Upper lobe of left lung (tissue), 6 donors: ENCODE measurements at places on chromosomes 11 and 22. TPM values are rescaled to one million over a fixed set of nuclear protein-coding genes. Genes with fewer than 3 reads are reported as not detected.

GRCh38 chr11:120854988-120855387 is 168.9 kb upstream of the TBCEL start:
- H3K4me3 ChIP-seq, result no peak overlapping the region
- no peak overlapping the region for H3K27ac ChIP-seq
- H3K27me3 ChIP-seq, result no peaks in the 10 kb centered on the region

- no peaks in the 10 kb centered on the region for H3K4me1 ChIP-seq
- H3K27ac ChIP-seq, result no peak overlapping the region
- no peak overlapping the region for H3K4me3 ChIP-seq
Observed at GRCh38 chr22:22761606-22761962, 117.2 kb downstream of the GGTLC2 start.

GRCh38 chr11:46210133-46210636 is 67.3 kb upstream of the CREB3L1 start:
- H3K36me3 ChIP-seq, result no peaks in the 10 kb centered on the region
- DNase-seq, result peak; percentile 38
- no peaks in the 10 kb centered on the region for H3K27me3 ChIP-seq
- no peak overlapping the region for H3K4me3 ChIP-seq
- H3K27ac ChIP-seq, result no peak overlapping the region
- no peaks in the 10 kb centered on the region for H3K4me1 ChIP-seq

Gene UEVLD
- total RNA-seq, result 20.8 TPM

Gene MS4A6E
- not detected for total RNA-seq

GRCh38 chr11:70335511-70335910 is 62.8 kb upstream of the CTTN start:
- H3K36me3 ChIP-seq, result peaks cover 49% of the 10 kb centered on the region
- no peaks in the 10 kb centered on the region for H3K27me3 ChIP-seq
- H3K27ac ChIP-seq, result no peak overlapping the region
- no peak overlapping the region for H3K4me3 ChIP-seq

GRCh38 chr11:19816040-19816439 is 103.4 kb downstream of the NAV2 start:
- H3K27ac ChIP-seq, result no peak overlapping the region
- H3K4me3 ChIP-seq, result no peak overlapping the region
- no peaks in the 10 kb centered on the region for H3K27me3 ChIP-seq
- H3K36me3 ChIP-seq, result no peaks in the 10 kb centered on the region
- no peak for DNase-seq

GRCh38 chr11:2564588-2565425 is 120.0 kb downstream of the KCNQ1 start:
- no peaks in the 10 kb centered on the region for H3K27me3 ChIP-seq
- peaks cover 1% of the 10 kb centered on the region for H3K4me1 ChIP-seq
- DNase-seq, result no peak
- no peak overlapping the region for H3K4me3 ChIP-seq
- H3K27ac ChIP-seq, result no peak overlapping the region

Gene RIC3
- total RNA-seq, result 17.5 TPM

Gene NXPE4
- not detected for total RNA-seq

DNA sequence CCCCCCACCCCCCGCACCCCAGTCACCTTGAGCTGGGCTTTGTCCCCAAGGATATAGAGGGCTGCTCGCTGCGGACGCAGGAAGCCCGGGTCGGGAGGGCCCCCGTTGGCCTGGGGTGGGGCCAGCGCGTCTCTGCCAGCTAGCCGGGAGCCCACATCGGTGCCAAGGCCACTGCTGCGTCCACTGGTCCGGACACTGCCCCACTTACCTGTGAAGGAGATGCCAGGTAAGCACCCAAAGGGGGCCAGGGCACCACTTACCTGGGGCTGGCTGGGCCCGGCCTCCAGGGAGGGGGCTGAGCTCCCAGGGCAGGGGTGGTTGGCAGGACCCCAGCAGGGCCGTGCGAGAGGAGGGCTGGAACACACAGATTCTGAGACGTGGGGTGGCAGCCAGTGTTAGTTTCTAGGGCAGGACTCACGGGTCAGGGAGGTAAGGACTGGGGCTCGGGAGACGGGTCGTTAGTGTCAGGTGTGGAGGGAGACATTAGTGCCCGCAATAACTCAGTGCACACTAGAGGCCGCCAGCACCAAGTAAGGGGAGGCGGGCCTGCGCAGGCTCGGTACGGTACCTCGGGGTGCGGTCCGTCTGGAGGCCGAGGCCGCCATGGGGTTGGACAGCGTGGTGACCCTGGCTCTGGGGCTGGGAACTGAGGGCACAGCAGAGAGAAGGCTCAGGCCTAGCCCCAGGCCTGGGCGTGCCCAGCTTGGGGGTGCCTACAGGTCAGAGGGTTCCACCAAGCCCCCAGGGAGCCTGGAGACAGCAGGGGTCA is 18.2 kb downstream of the SBF1 start:
- no peaks in the 10 kb centered on the region for H3K4me1 ChIP-seq
- no peaks in the 10 kb centered on the region for H3K27me3 ChIP-seq

DNA sequence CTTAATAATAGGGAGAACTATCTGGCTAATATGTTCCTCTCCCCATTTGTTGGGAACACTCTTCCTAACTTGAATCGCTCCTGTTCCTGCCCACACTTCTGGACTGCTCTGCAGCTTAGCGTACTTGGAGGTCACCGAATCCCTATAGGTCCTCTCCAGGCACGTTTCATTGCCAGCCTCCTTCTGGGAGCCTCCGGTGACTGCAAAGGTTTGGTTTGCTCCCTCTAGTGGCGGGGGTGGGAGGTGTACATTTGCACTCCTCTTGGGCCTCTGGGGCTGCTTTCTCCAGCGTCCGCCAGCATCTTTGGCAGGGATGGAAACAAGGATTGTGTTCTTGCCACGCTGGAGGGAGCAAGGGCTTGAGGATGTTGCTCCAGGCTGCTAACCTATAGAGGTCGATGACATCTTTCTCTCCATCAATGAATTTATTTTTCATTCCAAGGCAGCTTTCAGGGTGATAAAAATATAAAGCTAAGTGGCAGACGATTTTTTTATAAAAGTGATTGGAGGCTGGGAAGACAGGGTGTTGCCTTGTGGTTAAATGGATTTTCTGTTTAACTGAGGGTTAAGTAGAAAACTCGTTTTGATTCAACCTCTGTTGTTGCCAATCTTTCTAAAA is 48.7 kb downstream of the TSPAN18 start:
- H3K4me1 ChIP-seq, result peaks cover 19% of the 10 kb centered on the region
- H3K27me3 ChIP-seq, result no peaks in the 10 kb centered on the region
- H3K36me3 ChIP-seq, result no peaks in the 10 kb centered on the region
- DNase-seq, result peak; percentile 33

Gene APOA4
- total RNA-seq, result not detected

Gene CACNA1I
- total RNA-seq, result 0.15 TPM

DNA sequence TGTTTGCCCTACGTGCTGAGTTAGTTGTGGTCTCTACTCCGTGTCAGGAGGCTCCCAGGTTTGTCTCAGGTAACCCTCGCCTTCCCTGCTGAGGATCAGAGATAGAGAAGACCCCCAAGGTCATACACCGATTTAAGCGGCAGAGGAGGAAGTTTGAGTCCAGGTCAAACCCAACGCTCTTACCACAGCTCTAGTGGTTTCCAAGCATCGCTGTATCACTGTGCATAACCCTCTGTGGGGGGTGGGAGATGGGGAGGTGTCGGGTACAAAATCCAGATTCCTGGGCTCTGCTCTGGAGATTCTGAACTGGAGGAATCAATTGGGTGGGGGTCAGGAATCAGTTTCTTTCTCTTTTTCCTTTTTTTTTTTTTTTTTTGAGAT is 627 bp downstream of the DNAJC4 start:
- H3K4me1 ChIP-seq, result peaks cover 58% of the 10 kb centered on the region
- H3K36me3 ChIP-seq, result no peaks in the 10 kb centered on the region
- H3K27me3 ChIP-seq, result no peaks in the 10 kb centered on the region
- no peak for DNase-seq
- H3K4me3 ChIP-seq, result peak overlapping the region; percentile 79

Gene PKP3
- 46.1 TPM for total RNA-seq

GRCh38 chr11:75981546-75981945 is 166.5 kb downstream of the UVRAG start:
- H3K4me1 ChIP-seq, result no peaks in the 10 kb centered on the region
- no peak for DNase-seq
- H3K4me3 ChIP-seq, result no peak overlapping the region
- H3K27me3 ChIP-seq, result no peaks in the 10 kb centered on the region
- peaks cover 7% of the 10 kb centered on the region for H3K36me3 ChIP-seq

GRCh38 chr11:123460012-123460700 is 30.1 kb downstream of the GRAMD1B start:
- no peak overlapping the region for H3K4me3 ChIP-seq
- no peak for DNase-seq
- no peak overlapping the region for H3K27ac ChIP-seq
- no peaks in the 10 kb centered on the region for H3K27me3 ChIP-seq

DNA sequence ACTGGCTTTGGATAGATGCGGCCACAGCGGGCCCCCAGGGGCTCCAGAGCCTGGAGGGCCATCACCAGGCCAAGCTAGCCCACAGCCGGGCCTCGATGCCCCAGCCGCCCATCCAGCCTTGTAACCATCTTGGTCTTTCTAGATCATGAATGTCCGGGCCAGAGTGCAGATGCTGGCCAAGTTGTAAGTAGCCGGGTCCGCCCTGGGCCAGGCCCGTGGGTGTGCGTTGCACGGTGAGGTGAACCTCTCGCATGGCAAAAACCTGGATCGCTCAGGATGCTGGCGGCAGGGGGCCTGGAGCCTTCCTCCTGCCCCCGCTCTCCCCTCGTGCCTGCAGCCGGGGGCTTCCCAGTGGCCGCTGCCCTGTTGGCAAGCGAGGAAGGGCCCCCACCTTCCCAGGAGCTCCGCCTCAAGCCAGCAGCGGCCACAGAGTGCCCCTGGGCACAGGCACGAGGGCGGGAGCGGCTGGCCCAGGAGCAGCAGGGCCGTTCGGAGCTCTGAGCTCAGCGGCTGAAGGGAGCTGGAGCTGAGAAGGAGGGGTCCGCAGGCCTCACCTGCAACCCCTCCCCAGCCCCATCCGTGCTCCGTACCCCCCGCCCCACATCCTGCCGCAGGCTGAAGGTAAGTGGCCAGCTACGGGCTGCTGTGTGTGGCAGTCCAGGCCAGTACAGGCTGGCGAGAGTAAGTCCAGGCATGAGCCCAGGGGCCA is 10.9 kb upstream of the MRPL23 start:
- H3K4me1 ChIP-seq, result no peaks in the 10 kb centered on the region
- H3K27ac ChIP-seq, result no peak overlapping the region
- no peak overlapping the region for H3K4me3 ChIP-seq

DNA sequence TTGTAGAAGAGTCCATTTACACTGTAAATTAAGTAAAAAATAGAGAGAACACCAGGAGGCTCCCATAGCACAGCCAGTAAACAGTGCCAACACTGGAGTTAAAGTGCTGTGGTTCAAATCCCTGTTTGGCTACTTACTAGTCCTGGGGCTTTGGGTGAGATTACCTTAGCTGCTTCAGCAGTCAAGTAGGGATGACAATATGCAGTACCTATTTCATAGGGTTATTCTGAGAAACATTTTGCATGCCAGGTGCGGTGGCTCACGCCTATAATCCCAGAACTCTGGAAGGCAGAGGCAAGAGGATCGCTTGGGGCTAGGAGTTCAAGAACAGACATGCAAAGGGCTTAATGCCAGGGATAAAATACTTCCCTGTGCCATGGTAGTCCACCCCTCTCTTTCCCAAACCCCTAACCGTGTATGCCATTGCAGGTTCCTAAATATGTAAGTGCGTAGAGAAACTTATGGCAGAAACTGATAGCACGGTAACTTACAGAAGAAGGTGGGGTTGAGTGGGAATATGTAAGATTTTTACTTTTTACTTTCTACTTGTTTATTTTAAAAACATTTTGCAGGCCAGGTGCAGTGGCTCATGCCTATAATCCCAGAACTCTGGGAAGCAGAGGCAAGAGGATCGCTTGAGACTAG is 86.4 kb upstream of the PICALM start:
- no peak overlapping the region for H3K4me3 ChIP-seq
- no peaks in the 10 kb centered on the region for H3K27me3 ChIP-seq
- no peak overlapping the region for H3K27ac ChIP-seq
- DNase-seq, result no peak

GRCh38 chr11:23143022-23143421 is 282.7 kb upstream of the CCDC179 start:
- H3K27ac ChIP-seq, result no peak overlapping the region
- DNase-seq, result no peak
- H3K36me3 ChIP-seq, result no peaks in the 10 kb centered on the region
- no peaks in the 10 kb centered on the region for H3K27me3 ChIP-seq

DNA sequence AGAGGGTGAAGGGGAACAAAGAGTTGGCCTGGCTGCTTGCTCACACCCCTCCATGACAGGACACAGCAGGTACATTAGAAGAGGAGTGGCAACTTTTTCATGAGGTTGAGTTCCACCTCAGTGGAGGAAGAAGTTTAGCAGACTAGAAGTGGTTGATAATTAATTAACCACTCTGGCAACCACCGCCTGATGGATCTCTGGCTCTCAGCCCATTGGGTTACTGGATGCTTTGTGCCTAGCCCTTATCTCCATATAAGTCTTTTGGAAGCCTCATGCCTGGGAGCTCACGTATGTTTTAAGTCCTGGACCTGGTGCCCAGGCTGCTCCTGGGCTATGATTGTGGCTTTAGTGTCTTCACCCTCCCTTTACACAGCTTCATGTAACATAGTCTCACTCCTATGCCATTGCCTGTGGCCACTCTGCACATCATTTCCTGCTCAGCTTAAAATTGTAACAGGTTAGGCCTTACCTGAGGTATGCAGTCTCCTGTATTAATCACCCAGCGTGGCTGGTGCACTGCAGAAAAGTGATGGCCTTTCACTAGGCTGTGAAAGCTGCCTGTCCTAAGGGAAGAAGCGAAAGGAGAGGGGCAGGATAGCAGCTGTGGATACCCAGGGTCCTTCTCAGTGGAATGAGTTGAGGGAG is 72.7 kb upstream of the CRTAM start:
- H3K27ac ChIP-seq, result no peak overlapping the region
- H3K4me3 ChIP-seq, result no peak overlapping the region
- no peaks in the 10 kb centered on the region for H3K36me3 ChIP-seq
- H3K27me3 ChIP-seq, result no peaks in the 10 kb centered on the region
